ENCODE measurements at places on chromosomes 1 and 21. TPM values are rescaled to one million over a fixed set of nuclear protein-coding genes. Genes with fewer than 3 reads are reported as not detected.

PGLYRP4 gene
- 0.22 TPM for total RNA-seq

SH2D1B gene
- total RNA-seq: not detected

- ATAC-seq: no peak
Measured at GRCh38 chr1:68361346-68361910, 88.3 kb downstream of the RPE65 start.

DNA sequence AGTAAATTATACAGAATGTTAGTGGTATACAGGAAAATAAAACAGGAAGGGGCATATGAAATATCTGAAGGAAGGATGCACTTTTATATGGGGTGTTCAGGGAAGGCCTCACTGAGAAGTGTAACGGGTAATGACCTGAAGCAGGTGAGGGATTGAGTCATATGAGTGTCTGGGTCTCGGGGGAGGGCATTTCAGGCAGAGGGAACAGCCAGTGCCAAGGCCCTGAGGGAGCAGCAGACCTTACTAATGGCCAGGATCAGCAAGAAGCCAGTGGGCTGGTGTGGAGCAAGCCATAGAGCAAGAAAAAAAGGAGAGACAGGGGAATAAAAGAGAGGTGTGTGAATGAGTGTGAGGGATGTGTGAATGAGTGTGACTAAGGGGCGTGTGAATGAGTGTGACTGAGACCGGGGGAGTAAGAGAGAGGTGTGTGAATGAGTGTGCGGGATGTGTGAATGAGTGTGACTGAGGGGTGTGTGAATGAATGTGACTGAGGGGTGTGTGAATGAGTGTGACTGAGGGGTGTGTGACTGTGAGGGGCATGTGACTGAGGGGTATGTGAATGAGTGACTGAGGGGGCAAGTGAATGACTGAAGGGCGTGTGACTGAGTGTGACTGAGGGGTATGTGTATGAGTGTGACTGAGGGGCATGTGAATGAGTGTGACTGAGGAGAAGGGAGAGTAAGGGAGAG lies 107.2 kb downstream of the GLIS1 start:
- no peak for ATAC-seq

DNA sequence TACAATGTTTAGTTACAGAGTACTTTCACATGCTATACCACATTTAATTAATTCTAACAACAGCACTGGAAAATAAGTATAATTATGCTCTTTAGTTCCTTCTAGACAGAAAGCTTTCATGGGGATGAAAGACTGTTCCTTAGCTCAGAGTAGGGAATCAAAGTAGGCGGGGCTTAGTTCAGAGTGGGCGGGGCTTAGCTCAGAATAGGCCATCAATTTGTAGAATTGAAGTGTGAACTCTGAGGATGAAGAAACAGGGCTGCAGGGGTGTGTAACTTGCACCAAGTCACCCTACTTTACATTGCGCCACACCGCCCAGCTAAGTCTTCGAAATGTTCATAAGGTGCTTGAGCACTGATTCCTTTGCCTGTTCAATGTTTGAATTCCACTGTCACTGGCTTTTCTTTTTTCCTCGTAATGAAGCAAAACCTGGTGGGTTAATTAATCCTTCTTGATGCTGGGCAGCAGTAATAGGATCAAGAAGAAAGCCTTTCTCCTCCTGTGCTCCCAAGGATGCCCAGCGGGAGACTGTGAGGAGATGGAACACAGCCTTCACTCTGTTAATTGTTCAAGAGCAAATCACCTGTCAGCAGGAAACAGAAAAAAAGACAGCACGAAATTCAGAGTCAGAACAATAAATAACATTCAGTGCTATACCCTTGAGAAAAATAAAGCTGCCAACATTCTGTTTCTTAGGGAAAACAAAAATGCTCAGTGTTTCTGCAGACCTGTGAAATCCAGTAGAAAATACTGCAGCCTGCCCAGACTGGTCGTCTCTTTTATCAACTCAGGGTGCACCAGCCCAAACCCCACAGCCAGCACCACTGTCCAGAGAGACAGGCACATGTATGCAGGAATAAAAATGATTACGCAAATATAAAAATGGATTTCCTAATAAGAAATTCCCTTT lies 66.5 kb upstream of the CAMK1G start:
- no peak for ATAC-seq

DNA sequence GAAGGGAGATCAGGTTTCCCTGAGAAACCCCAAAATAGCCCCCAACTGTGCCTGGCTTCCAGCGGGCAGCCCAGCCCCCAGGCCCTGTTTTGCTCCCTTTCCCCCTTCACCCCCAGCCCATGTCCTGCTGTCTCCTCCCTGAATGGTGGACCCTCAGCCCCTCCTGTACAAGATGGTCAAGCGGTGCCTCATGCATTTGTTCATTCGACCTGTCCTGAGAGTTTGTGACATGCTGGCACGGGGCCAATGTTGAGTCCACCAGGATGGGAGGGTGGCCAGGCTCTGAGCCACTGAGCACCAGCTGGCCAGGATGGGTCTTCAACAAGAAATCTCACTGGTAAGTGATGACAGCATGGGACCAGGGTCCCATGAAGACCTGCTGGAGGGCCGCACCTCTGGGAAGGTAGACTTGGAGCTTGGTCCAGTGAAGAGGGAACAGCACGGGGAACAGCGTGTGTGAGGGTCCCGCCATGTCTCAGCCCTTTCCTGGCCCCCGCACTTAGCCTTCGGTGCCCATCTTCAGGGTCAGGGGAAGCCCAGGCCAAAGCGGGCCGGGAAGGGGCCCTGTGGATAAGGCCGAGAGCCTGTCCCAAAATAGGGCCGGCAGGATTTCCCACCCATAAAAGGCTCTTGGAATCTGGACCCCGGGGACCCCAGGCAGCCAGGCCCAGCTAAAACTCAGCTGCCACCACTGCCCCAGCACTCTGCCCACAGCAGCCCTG lies at the start of gene CALML6:
TSS of gene CALML6 (plus strand) at position 290 of the 722 bp plus-strand sequence. CDS start at position 311, 21 bp downstream.
- ATAC-seq: no peak

DNA sequence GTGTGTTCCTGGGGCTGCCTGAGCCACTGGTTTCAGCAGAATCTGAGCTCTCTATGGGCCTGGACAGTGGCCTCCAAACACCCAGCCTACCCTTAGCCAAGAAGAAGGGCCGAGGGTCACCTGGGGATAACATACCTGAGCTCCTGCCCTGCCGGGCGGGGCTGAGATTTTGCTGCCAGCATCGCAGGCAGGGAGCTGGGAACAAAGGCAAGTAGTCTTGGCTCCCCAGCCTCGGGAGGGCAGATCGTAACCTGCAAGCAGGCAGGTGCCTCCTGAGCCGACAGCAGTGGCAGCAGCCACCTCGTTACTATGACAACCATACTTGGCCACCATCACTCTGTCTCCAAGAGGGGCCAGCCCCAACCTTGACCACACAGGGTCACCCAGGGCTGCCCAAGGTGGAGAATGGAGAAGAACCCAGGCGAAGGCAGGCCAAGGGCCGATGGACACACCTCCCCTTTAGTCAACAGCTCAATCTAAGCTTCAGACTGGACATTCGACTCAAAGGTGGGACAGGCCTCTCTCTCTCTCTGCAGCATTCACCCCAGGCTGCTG lies 54.6 kb downstream of the TOMM20 start:
- no peak for ATAC-seq

DNA sequence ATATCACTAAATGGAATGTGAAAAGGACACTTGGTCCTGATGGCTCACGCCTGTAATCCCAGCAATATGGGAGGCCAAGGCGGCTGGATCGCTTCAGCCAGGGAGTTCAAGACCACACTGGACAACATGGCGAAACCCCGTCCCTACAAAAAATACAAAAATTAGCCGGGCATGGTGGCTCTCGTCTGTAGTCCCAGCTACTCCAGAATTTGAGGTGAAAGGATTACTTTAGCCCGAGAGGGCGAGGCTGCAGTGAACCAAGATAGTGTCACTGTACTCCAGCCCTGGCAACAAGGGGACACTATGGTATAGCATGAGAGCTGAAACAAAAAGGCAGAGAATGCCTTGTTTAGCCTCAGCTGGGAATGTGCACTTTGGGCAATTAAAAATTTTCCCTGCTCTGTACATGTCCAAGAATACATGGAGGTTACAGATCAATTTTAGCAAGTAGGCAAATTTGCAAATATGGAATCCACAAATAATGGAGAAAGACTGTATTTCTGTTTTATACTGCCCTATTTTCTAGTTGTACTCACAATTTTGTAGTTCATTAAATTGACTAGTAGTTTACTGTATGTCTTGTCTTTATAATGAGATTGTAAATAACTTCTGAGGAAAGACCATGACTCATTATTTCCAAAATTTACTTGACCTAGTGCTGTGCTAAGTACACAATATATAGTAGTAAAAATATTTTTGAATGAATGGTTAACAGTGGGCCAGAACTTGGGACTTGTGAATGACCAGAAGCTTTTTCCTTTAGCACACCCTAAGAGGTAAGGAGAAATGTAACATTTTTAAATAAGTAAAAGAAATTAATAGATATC lies 2.0 kb upstream of the ANGEL2 start:
- no peak for ATAC-seq

DNA sequence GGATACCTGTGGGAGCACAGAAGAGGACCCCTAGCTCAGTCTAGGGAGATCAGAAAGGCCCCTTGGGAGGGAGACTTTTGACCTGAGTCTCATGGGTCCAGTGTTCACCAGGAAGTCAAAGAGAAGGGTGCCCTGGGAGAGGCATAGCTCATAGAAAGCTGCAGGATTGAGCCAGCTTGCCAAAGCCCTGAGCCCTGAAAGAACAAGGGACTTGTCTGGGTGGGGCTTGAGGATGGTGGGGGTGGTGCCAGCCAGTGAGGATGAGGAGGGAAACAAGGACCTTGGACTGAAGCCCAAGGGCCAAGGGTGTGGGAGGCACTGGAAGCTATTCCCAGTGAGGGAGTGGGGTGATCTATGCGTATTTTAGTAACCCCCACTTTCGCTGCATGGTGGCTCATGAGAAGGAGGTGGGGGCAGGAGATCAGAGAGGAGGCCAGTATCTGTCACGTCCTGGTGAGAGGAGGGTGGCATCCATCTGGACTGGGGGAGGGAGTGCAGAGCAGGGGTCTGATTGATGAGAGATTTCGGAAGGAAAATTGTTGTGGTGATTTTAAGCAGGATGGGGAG lies 28.4 kb downstream of the DMBX1 start:
- no peak for ATAC-seq

DNA sequence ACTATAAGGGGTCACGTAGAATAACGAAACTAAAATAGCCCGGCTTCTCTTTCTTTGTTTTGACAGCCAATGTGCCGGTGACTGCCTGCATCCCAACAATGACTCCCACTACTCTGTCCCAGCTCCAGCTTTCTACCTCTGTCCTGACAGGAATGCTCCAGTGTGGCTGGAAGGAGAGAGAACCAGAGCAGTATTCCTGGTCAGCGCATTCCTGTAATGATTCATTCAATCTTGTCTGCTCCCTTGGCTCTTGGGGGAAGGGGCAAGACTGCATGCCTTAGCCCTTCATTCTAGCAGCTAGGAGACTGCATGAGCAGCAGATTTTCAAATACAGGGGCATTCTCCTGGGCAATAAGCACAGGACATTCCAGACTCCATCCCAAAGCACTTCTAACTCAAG lies 132.1 kb upstream of the PRMT6 start:
- ATAC-seq: no peak
